Activated CD4-positive, alpha-beta T cell treated with anti-CD3 and anti-CD28 coated beads, Interleukin-2, amount 50 U/mL, for 48 hours (primary cell): ENCODE measurements at places on chromosomes 13 and 19.

DNA sequence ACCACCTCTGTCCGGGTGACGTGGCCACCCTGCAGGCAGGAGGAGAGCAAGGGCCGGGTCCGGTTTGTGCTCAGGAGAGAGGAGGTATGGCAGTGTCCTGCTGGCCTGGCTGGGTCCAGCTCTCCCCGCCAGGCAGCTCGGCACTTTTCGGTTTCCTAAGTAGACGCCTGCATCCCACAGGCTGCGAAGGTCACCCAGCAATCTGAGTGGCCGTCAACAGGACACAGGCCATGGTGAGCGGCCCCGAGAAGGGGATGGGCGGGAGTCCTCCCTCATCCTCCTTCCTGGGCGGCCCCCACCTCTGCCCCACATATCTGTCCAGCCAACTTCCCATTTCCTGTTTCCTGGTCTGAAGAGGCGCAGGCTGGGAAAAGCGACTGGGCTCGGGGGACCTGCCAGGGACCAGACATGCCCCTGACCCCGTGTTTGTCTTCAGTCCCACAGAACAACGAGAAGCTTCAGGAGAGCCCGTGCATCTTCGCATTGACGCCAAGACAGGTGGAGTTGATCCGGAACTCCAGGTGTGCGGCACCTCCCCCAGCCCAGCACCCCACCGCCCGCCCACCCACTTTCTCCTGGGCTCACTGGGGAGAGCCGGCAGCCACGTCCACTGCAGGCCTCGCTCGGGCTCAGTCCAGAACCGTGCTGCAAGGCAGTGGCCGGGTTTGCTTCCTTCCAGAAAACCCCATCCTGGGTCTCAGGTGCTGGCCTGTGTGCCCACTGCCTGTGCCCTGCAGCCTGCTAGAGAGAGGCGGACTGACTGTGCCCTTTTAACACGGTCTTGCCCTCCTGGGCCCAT is 16.3 kb downstream of the PIAS4 start:
- no peak for DNase-seq

GRCh38 chr19:57078802-57079201 is 41.0 kb upstream of the USP29 start:
- DNase-seq = no peak

GRCh38 chr13:107295416-107296140 is 727.6 kb upstream of the ARGLU1 start:
- no peak for DNase-seq

DNA sequence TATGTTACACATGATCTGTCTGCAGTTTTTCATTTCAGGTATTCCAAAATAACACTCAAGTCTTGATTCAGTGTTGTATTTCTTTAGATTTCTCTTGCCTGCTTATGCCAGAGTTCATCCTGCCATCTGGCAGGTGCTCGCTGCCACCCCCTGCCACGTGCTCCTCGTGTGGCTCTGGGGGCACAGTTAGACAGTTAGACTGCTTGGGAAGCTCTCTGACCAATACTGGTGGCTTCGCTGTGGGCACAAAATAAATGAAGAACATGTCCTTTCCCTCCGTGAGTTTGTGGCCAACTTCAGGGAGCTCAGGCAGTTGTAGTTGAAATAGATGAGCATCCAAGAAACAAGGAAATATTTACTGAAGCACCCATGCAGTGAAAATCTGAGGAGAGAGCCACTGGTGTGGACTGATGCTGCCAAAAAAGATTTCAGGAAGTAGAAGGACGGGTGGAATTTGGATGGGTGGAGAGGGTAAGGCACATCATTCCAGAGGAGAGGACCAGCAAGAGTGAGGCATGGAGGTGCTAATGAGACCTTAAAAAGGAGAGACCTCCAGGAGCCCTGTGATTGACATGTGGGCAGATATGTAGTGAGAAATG is 37.5 kb upstream of the GPR183 start:
- DNase-seq = no peak

DNA sequence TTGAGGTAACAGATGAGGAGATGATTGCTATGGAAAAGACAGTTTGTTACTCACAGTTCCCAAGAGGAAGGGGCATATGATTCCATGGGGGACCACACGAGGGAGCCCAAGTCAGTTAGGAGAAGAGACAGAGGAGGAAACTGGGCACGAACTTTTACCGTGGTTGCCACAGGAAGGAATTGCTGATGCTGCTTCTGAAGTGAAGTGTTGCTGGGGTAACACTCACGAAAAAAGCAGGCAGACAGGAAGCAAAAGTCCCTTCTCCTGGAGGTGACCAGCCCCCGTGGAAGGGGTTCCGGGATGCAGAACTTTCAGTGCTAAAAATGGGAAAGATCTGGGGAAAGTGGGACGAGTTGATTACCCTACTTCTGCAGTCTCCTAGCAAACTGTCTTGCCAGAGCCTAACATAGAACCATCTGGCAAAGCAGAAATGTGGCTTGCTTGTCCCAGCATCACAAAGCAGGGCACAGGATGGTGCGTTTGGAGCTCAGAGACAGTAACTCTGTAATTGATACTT is 35.4 kb upstream of the MAP3K10 start:
- DNase-seq = peak; percentile 25

DNA sequence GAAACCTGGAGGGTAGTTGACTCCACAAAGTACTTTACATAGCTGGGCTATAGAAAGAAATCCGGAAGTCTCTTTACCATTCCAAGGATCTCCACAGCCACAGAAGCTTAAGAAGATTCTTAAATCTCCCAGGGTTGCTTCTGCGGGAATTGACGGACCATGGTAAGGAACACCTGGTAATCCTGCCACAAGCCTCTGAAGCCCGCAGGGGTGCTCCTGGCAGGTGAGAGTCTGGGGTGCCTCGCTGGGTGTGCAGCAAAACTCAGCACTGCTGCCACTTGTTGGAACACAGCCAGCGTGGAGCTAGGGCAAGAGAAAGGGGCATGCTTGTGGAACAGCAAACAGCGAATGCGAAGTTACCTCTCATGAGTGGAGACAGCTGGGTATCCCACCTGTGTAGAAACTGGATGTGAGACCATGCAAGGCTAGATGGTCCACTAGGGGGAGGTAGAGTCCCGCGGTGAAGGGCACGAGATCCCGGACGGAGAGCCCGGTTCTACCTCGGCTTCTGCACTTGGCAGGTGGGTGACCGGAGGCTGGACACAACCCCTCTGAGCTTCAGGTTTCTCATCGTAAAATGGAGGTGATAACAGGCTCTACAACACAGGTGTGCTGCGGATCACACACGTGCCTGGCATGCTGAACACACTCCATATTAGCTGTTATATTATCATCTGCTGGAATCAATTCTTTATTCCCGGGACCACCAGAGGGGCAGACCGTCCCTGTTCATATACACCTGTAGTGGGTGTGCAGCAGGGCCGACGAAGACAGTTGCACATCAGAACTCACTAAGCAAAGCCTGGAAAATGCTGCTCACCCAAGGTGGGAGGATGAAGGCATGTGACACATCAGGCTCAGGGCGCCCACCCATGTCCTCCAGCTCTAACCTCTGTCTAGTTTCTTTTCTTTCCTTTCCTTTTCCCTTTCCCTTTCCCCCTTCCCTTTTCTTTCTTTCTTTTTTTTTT is 24.1 kb upstream of the UBAC2 start:
- peak; percentile 86 for DNase-seq

- no peak for DNase-seq
Observed at GRCh38 chr13:47932950-47933923, 67.8 kb downstream of the SUCLA2 start.

GRCh38 chr13:46605825-46606554 is 53.0 kb downstream of the LRCH1 start:
- no peak for DNase-seq

GRCh38 chr13:60944016-60944415 is 471.6 kb downstream of the PCDH20 start:
- DNase-seq = no peak

GRCh38 chr19:4580961-4581665 is 21.6 kb upstream of the SEMA6B start:
- no peak for DNase-seq

DNA sequence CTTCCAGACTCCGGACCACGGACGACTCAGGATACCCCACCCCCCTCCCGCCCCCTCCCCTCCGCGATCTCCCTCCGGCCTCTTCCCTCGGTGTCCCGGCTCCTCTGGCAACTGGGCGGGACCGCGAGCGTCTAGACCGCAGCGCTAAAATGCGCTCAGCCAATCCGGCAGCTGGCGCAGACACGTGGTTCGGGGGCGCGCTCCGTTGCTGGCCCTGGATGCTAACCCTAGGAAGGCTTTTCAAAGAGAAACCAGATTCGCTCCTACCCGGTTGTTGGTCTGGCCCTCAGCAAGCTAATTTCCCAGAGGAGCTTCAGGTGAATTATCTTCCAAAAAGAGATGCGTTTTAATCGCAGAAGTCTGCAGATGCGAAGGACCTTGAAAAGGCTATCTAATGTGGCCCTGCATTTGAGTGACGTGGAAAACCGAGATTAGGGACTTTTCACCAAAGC is at the start of gene DZIP1:
Gene DZIP1 (minus strand): TSS at position 106 of the 452 bp plus-strand sequence. CDS start 2,677 bp downstream, outside the sequence.
- DNase-seq = peak; percentile 33

- peak; percentile 34 for DNase-seq
Observed at GRCh38 chr13:111049791-111050538, 65.1 kb upstream of the ARHGEF7 start.

GRCh38 chr13:113923376-113924063 is 50.4 kb downstream of the C13orf46 start:
- no peak for DNase-seq

GRCh38 chr19:8204961-8205360 is 4.2 kb upstream of the CERS4 start:
- no peak for DNase-seq

- peak; percentile 56 for DNase-seq
Observed at GRCh38 chr19:55206664-55207500, 2.4 kb downstream of the PTPRH start.

- DNase-seq = peak; percentile 35
Observed at GRCh38 chr13:44191504-44192171, 182.0 kb upstream of the SERP2 start.
